Ammon's horn (tissue), 1 donor: ENCODE measurements at places on chromosomes 4 and X.

- no peak for DNase-seq
Measured at GRCh38 chr4:167088115-167088514, 146.2 kb downstream of the SPOCK3 start.

DNA sequence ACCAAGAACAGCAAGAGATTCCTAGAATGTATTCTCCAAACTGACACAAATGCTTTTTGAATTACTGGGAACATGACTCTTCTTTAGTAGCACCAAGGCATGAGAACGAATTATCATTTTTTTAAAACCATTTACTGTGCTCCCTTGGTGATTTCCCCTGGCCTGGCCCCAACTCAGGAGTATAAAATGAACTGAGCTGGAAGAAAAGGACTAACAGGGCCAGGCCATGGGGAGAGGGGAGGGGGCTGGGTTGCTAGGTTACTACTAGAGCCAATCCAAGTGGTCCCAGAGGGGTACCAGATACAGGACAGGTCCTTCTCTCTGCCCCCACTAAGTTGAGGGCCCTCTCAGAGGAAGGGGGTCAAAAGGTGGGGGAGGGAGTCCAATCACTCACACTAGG, 23.1 kb downstream of the SASH3 start:
- DNase-seq, result no peak

DNA sequence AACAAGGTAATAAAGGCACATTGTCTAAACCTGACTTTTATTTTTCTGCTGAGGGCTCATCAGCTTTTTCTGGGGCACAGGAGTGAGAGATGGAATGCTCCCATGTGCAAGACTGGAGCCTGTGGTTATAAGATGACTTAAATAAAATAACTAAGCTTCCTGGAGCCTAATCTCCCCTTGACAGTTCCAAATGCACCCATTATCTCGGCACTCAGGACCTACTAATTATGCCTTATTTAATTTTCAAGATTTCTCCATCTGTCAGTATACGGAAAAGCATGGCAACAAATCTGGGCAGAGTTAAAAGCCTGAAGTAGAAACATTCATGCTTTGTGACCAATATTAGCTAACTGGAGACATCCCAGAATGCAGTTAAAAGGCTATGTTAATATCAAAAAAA, 416.7 kb upstream of the TEX13C start:
- no peak for DNase-seq

GRCh38 chr4:165766018-165766417, 107.0 kb upstream of the TLL1 start:
- no peak for DNase-seq

DNA sequence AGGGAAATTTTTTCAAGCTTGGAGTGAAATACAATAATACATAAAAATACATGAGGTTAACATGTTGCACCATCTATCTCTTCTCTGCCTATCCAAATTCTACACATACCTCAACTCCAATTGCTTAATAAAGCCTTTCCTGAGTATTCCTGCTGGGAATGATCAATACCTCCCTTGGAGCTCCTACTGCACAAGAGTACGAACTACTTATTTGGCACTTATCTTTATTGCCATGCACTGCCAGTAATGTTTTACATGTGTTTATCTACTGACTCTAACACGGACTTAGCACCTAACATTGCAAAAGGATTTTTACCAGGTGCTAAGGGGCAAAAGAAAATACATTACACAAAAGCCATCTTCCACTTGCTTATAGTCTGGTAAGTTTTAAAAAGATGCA, 80.2 kb downstream of the ADGRA3 start:
- no peak for DNase-seq

GRCh38 chr4:124684301-124684700, 28.2 kb downstream of the ANKRD50 start:
- DNase-seq, result no peak

- peak; percentile 4 for DNase-seq
Measured at GRCh38 chr4:77994194-77994721, 62.9 kb upstream of the FRAS1 start.

DNA sequence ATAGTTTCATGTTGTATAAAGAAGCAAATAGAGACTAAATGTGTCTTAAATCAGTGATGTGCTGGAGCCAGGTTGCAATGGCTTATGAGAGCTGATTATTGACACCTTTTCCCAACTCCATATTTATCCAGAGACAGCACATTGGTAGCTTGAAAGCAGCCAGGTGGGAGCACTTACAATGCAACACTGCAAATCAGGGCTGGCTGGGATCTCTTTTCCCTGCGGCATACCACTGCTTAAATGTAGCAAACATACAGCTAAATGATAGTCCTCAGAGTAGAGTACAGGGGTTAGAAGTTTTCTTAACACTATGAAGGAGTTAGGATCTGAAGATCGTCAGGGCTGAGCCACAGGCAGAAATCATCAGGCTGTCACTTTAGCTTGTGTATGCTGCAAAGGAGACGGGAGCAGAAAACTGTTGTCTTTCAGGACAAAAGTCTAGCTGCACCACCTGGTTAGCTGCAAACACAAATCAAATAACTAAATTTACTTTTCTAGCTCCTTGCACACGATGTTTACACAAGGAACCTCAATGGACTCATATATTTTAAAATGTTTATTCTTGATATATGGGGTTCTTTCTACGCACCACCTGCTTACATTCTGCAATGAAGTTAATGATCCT, 527.3 kb downstream of the TLL1 start:
- DNase-seq, result no peak

- no peak for DNase-seq
Measured at GRCh38 chr4:39305912-39306677, 60.1 kb downstream of the RFC1 start.

DNA sequence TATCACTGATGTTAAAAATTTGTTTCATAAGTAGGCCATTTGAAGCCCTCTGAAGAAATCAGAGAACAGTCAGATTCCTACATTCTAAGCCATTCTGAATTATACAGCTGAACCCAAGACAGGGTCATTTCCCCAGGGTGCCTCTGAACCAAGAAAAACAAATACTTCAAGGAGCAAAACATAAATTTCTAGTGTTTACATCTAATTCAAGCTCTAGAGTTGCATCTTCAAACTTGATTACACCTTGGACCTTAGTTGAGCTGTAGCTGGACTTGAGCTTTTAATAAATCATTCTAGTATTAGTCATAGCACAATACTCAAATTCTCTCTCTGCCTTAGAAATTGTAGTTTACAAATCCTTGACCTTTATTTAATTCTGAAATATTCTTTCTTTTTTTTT, 87.6 kb upstream of the IL15 start:
- DNase-seq, result no peak

- no peak for DNase-seq
Measured at GRCh38 chrX:105375816-105376215, 155.3 kb upstream of the TEX13A start.

GRCh38 chr4:183430317-183430993, 14.0 kb upstream of the CDKN2AIP start:
- no peak for DNase-seq

DNA sequence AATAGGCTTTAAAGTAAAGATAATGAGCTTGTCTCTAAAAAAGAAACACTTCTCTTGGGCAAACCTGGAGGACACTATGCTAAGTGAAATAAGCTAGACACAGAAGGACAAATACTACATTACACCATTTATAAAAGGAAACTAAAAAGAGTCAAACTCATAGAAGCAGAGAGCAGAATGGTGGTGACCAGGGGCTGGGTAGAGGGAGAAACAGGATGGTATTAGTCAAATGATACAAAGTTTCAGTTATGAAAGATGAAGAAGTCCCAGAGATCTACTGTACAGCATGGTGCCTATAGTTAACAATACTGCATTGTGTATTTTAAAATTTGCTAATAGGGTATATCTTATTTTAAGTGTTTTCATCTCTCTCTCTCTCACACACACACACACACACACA, 28.5 kb downstream of the ACSL4 start:
- DNase-seq, result no peak

DNA sequence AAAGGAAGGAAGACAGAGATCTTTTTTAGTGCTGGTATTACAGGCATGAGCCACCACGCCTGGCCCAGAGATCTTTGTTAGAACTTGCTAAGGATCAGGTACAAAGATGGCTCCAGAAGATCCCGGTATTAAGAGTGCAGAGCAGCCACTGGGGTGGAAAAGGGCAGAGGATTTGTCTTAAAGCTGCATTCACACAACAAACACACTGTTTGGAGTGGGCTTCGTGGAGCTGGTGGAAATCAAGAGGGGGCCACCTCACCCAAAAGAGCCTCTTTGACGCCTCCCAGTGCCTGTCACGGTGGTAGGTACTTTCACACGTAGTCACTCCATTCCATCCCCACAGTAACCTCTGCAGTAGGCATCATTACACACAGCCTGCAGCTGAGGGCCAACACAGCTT, 13.3 kb downstream of the HELT start:
- no peak for DNase-seq

DNA sequence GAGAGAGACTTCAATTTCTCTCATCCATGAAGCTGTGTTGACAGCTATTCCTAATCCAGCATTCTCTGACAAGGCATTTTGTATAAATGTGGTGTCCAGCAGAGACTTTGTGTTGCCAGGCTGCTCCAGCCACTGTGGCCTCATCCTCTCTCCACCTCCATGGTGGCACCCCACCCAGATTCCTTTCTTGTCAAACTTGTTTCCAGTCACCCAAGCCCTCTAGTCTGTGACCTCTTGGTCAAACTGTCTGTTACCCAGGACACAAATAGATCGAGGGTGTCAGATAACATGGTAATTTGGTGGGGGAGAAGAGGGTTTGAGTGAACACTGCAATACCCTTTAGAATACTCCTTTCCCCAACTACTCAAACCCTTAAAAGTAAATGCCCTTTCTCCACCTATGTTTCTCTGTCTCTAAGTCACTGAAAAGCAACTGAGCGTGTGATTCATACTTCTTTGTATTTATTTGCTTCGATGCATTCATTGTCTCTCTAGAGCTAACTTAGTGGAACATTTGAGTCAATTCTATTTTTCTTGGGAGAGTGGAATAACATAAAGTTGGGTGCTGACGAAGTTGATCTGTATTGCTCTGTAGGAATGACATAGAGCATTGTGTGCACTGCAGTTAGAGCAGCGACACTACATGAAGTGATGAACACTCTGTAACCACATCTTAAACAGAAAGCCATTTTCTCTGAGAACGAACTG, 13.7 kb downstream of the PITX2 start:
- no peak for DNase-seq

GRCh38 chr4:8102076-8102355, 56.6 kb downstream of the ABLIM2 start:
- DNase-seq, result no peak

DNA sequence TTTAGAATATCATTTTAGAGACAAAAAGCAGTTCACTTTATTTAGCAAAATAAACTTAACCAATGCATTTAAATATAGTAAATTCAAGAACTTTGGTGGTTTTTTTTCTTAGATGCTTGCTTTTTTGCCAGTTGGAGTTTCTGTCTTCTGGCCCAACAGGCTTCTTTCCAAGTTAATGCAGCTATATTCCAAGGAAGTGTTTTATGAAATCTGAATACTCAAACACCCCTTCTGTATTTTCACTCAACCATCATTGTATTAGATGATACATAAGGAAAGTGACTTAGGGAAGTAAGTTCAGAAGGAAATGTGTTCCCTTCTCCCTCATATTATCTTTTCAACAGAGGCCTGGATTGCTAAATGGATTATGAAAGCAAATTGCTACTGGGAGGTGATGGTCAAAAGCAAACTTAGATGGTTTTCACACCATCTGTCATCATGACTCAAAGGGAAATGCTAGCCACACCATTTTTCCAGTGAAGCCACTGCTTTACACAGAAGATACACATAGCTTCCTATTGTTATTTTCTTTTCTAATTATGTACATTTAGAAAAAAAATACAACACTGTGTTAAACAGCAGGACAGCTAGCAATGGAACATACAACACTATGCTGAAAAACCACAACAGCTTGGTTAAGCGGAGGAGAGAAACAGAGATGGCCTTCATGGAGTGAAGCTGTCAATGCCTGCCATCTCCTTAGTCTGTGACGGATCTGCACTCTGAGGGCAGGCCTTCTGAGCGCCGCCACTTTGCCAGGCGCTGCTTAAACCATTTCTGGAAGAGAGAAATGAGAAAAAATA, 32.9 kb downstream of the HOPX start:
- no peak for DNase-seq

DNA sequence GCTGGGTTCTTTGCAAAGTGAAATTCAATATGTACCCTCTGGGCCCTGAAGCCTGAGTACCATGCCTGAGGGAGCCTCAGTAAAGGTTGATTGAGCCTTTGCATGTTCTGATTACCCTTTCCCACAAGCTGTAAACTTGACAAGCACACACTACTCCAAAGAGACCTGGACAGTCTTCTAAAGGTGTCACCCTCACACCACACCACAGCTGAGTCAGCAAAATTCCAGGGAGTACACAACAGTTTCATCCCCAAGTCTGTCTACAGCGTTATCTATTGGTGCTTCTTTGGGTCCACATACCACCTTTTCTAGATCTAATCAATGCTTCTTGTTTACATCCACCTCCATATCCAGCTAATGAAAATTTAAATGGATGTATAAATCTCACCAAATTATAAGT, 180.8 kb downstream of the AMELX start:
- DNase-seq, result no peak

- no peak for DNase-seq
Measured at GRCh38 chr4:16122308-16122711, 38.5 kb upstream of the PROM1 start.

GRCh38 chrX:14616301-14616700, 87.0 kb downstream of the GLRA2 start:
- DNase-seq, result no peak

DNA sequence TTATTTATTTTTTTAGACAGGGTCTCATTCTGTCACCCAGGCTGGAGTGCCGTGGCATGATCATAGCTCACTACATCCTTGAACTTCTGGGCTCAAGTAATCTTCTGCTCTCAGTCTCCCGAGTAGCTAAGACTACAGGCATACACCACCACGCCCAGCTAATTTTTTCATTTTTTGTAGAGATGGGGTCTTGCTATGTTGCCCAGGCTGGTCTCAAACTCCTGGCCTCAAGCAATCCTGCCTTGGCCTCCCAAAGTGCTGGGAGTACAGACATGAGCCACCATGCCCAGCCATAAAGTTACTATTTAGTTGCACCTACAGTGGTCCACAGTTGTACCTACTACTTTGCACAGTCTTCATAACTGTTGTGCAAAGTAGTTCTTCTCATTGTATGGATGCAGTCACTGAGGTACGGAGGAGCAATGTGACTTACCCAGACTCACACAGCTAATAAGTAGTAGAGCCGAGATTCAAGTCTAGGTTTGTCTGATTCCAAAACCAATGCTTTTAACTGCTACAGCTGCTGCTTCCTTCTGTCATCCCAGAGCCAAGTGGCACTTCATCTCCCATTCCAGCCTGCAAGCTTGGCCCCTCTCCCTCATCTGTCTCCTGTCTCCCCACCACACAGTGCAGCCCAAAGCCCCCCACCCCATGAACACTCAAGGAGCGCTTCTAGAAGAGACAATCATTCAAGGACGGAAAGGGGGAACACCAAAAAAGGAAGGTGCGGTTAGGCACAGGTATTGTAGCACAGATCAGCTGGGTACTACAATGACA, 24.0 kb upstream of the IQSEC2 start:
- DNase-seq, result no peak

- no peak for DNase-seq
Measured at GRCh38 chr4:8835521-8836365, 35.9 kb downstream of the HMX1 start.

- no peak for DNase-seq
Measured at GRCh38 chrX:20230406-20230805, 36.3 kb downstream of the RPS6KA3 start.

GRCh38 chr4:129145222-129145730, 49.3 kb downstream of the C4orf33 start:
- DNase-seq, result no peak
